ENCODE measurements at places on chromosomes 1 and 21. TPM values are rescaled to one million over a fixed set of nuclear protein-coding genes. Genes with fewer than 3 reads are reported as not detected.
A peak's percentile ranks its signal among the peaks of the same experiment; 100 is the strongest.

Gene MFAP2
- total RNA-seq: not detected

DNA sequence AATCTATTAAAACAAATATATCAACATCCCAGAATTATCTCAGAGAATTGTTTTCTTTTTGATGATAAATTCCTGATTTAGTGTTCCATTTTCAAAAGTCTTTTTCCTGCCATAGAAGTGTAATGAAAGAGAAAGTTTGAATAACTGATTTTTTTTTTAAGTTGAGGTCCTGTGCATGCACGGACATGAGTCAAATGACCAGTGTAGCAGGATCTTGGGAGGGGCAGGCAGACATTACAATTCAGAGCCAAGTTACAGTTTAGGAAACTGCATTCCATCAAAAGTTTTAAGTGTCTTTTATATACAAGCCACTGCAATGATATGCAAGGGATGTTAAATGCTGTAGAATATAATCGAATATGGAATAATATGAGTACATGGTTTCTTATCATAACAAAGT lies 227.5 kb downstream of the HMCN1 start:
- no peaks in the 10 kb centered on the region for H3K27me3 ChIP-seq
- H3K4me3 ChIP-seq: no peak overlapping the region
- no peaks in the 10 kb centered on the region for H3K4me1 ChIP-seq
- DNase-seq: no peak
- H3K27ac ChIP-seq: no peak overlapping the region

GRCh38 chr1:17538010-17538409 lies 1.5 kb upstream of the ARHGEF10L start:
- H3K36me3 ChIP-seq: no peaks in the 10 kb centered on the region
- H3K27me3 ChIP-seq: peaks cover 13% of the 10 kb centered on the region
- no peak for DNase-seq
- no peaks in the 10 kb centered on the region for H3K4me1 ChIP-seq
- no peak overlapping the region for H3K27ac ChIP-seq
- H3K4me3 ChIP-seq: no peak overlapping the region

Gene FCRL2
- total RNA-seq: not detected

DNA sequence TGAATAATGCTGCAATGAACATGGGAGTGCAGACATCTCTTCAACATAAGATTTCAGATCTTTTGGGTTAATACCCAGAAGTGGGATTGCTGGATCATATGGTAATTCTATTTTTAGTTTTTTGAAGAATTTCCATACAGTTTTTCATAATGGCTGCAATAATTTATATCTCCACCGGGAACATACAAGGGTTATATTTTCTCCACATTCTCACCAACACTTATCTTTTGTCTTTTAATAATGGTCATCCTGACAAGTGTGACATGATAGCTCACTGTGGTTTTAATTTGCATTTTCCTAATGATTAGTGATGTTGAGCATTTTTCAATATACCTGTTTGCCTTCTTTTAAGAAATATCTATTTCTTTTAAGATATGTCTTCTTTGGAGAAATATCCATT lies 44.5 kb upstream of the WARS2 start:
- no peaks in the 10 kb centered on the region for H3K36me3 ChIP-seq
- H3K4me1 ChIP-seq: no peaks in the 10 kb centered on the region
- no peak for DNase-seq
- no peak overlapping the region for H3K4me3 ChIP-seq
- no peaks in the 10 kb centered on the region for H3K27me3 ChIP-seq
- H3K27ac ChIP-seq: no peak overlapping the region

Gene CCDC27
- not detected for total RNA-seq

Gene KCNJ9
- total RNA-seq: not detected

Gene SLC30A2
- total RNA-seq: not detected

Gene PTGFRN
- total RNA-seq: 0.55 TPM

GRCh38 chr1:201702936-201703335 lies 126.0 kb upstream of the IPO9 start:
- DNase-seq: no peak
- no peak overlapping the region for H3K4me3 ChIP-seq
- H3K36me3 ChIP-seq: no peaks in the 10 kb centered on the region
- no peak overlapping the region for H3K27ac ChIP-seq
- H3K27me3 ChIP-seq: no peaks in the 10 kb centered on the region
- peaks cover 4% of the 10 kb centered on the region for H3K4me1 ChIP-seq

DNA sequence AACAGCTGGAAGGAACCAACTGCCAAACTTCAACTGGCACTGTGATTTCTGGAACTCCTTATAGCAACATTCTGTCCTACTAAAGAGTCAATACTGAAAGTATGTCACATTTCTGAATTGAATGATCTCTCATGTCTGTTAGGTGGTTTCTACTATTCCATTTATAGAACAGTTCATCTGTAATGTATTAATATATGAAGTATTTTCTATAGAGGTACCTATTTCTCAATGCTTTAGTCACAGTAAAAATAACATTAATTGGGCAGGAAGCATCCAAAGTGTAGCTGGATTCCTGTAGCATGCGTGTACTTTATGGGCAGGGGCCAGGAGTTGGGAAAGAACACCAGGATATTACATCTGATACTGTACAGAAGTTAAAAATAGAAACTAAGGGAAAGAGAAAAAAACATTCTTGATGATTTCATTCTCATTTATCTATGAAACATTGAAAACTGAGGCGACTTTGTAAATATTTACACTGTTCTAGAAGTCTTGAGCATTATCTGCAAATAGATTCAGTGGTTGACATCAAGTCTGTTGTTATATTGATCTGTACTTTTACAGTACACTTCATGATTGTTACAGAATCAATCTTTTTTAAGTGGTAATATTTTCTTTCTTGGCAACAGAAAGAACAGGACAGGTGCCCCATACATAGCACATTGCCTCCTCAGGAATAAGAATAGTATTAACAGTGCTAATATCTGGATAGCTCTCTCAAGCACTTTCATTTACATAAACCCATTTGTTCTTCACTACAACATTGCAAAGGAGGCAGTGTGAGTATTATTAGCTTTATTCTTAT lies 6.2 kb upstream of the ZNF281 start:
- no peak for DNase-seq
- no peaks in the 10 kb centered on the region for H3K27me3 ChIP-seq
- no peaks in the 10 kb centered on the region for H3K36me3 ChIP-seq
- H3K4me3 ChIP-seq: no peak overlapping the region
- no peak overlapping the region for H3K27ac ChIP-seq
- no peaks in the 10 kb centered on the region for H3K4me1 ChIP-seq

- H3K27me3 ChIP-seq: no peaks in the 10 kb centered on the region
- no peak for DNase-seq
- H3K36me3 ChIP-seq: no peaks in the 10 kb centered on the region
- peaks cover 39% of the 10 kb centered on the region for H3K4me1 ChIP-seq
- peak overlapping the region; percentile 84 for H3K4me3 ChIP-seq
These were observed 1.4 kb downstream of the CHD1L start for GRCh38 chr1:147243841-147244240.

Gene OR2L13
- not detected for total RNA-seq
